ENCODE measurements at places on chromosomes 7 and 10.

DNA sequence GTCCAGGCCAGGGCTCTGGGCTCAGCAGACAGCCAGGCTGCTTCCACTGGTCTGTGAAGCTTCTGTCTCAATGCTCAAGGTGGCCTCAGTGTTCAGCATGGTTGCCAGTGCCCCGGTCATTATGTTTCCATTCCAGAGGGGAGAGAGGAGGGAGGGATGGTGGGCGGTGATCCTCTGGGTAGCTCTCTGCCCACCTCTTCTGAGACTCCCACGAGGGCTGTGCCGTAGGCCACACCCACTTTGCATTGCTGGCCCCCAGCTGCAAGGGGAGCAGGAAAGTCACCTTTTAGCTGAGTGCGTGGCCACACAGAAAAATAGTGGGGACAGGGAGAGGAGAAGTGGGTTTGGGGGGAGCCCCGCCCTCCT, 42.5 kb downstream of the FOXK1 start:
- DNase-seq = no peak

- DNase-seq = no peak
Observed at GRCh38 chr10:132112611-132113010, 46.9 kb downstream of the JAKMIP3 start.

DNA sequence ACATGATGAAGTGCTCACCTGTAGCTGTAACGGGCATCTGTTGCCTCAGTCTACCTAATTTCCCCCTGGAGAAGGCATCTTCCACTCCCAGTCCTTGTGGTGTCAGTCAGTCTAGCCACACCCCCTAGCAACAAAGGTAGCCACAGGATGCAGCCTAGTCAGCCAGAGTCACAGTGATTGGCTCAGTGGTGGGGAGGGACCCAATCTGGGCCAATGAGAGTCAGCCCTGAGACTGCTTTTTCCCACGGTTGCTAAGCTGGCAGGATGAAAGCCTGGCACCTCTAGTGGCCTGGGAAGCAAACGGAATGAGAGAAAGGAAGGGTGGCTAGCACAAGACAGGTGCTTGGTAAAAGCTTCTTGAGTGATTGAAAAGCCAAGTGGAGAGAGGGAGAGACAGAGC, 118.6 kb downstream of the SH3PXD2A start:
- no peak for DNase-seq

DNA sequence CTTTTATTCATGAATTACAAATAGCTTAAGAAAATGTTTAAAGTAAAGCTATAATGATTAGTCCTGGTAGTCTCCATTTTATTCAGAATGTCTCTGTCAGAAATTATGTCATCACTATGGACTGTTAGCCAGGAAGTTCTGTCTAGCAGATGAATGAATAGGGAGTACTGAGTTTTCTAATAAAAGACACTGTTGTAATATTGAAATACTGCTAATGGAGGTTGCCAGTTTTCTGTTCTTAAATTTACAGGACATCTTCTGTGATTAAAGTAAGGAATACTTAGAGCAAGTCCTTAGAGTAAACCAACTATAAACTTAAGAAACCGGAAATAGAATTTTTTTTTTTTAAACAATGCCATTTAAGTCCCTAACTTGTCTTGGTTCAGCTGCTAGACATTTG, 309.8 kb downstream of the ADK start:
- no peak for DNase-seq

- DNase-seq = no peak
Observed at GRCh38 chr10:24039897-24040296, 169.0 kb upstream of the KIAA1217 start.

DNA sequence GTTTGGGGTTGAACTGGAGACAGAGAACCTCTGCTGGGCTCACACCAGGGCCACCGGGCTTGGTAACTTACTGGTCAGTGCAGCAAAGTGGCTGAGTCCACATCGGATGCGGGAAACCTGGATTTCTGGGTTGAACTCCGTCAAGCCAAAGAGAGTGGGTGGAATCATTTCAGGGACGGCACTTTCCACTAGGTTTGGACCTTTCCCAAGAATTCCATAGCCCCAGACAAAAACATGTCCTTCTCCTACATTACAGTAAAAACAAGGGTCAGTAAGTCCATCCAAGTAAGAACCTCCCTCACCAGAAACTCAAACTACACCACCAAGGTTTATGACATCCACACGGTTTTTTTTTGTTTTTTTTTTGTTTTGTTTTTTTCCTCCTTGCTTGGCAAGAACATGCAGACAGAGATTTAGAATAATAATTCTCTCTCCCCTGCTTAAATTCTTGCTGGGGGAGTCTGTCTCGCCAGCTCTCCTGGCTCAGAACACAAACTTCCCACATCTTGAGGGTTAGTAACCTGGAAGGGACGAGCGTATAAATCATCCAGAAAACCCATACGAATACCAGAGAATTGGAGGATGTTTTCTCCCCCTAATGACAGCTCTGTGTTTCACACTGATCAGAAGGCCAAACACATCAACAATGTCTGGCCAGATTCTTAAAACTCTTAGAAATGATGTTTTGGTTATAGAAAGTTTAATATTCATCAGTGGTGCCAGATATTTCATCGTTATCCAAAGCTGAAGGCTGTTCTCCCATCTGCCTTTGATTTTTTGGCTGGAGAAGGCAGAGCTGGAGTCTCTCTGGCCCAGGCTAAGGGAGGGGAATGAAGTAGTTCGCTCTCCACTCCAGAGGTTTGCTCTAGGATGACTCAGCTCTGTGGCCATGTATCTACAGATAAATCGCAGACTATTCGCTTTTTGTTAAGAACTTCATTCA, 17.5 kb downstream of the RCC1L start:
- no peak for DNase-seq

GRCh38 chr7:1361016-1361755, 98.1 kb downstream of the MICALL2 start:
- no peak for DNase-seq

DNA sequence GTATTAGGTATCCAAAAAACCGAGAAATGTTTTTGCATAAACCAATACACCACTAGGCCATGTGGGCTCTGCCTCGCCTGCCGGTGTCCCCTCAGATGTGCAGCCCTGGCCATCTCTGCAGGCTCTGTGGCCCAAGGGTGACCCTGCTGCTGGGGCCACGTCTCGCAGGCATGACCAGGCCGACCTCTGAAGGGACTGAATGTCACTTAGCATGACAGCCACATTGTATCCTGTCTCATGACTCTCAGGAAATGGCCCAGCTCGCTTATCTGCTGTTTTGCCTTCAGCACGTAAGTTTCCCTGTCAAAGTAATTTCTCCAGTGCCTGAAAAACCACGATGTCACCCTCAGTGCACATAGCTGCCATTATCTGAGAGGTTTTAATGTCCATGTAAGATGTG, 49.5 kb upstream of the ZNF32 start:
- DNase-seq = no peak

DNA sequence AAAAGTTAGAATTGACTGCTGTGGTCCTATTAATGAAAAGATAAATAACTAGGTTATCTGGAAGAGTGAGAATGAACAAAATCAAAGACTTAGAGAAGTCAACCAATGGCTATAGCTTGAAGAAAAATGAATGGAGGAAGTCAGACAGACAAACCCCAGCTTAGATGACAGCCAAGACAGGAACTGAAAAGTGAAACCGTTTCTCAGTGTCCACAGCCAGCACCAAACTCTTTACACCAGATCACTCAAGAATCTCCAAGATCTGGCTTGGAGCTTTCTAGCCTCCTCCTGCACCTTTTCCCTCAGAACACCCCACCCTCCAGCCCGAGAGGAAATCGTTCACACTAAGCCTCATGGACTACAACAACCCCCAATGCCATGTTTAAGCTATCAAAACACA, 167.0 kb downstream of the SFMBT2 start:
- no peak for DNase-seq

GRCh38 chr7:157576415-157576814, 239.6 kb downstream of the DNAJB6 start:
- peak; percentile 76 for DNase-seq

DNA sequence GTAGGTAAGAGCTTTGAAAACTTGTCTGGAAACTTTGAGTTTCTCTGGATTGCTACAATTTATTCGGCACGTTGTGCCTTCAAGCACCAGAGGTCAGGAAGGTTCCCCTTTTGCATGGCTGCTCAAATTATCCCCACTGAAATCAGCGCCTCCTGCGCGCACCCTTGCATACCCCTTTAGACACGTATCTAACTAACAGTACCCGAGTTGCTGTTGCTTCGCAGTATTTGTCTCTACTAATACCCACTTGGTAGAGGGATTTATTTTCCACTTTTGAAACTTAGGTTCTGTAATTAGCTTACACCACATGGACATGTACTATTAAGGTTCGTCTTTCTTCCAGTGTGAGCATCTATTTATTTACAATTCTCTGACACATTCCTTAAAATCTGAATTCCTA, 1.6 kb downstream of the MEOX2 start:
- no peak for DNase-seq

- DNase-seq = no peak
Observed at GRCh38 chr7:127794551-127794950, 142.6 kb downstream of the SND1 start.

DNA sequence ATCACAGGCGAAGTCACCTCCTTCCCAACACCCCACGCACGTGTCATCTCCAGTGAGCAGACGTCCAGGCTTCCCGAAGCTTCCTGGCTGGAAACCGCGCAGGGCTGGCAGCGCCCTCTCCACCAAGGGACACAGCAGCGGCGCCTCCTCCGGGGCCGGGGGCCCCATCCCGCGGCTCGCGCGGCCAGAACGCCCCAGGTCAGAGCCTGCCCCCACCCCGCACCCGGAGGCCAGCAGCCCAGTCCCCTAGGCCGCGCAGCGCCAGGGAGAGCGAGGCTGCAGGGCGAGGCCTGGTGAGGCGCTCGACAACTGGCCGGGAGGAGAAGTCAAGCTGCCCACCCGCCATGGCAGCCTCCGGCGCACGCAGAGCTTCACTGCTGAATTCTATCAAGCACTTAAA, 247.0 kb downstream of the SEMA3D start:
- no peak for DNase-seq

DNA sequence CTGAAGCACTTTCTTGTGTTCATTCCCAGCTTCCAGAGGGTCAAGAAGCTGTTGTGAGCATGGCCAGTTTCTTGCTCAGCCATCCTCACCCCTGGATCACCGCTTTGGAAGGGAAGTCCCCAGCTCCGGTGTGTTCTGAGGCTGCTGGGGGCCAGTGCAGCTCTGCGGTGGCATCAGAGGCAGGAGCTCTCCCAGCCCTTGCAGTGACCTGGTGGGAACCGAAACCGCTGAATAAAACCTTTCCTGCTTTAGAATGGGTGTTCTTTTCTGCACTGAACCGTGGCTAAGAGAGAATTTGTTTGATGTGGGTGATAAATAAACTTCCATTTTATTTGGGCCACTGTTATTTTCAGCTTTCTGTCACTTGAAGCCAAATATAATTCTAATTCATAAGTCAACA, 450.9 kb upstream of the VSTM2A start:
- no peak for DNase-seq

DNA sequence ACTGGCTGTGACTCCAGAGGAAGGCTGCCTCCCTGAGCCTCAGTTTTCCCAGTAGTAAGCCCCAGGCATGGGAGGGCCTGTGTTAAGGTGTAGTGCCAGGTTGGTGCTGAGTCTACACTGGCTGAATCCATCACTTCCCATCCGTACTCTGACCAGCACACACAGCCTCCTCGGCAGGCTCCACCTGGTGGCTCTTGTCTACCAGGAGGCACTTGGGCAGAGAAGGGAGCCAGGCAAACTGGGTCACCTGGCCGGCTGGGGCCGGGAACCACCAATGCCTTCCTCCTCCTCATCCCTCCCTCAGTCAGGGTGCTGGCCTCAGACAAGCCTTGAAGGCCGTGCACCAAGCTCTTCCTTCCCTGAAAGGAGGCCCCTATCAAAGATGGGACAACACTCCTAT, 75.7 kb downstream of the CHST15 start:
- DNase-seq = no peak

DNA sequence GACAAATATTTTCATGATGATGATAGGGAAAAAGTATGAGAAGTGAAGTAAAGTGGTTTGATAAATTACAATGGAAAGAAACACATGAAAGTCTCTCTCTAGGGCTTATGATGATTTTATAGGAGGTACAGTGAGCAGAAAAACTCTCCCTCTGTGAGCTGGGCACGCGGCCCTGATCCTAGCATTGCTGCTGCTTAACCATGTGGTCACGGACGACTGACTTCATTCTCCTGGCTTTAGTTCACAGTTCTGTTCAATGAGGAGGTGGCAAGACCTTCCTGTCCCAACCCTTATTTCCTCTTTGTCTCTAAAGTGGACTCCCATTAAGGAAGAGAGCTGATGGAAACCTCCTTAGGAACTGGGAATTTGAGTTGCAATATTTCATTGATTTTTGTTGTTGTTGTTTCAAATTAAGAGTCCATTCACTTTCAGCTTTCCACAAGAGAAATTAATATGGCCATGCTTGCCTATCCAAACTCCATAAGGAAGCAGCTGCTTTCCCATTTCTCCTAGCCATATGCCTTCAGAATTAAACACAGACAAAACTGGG, 8.2 kb upstream of the PON3 start:
- no peak for DNase-seq

- DNase-seq = no peak
Observed at GRCh38 chr7:2185715-2186114, 47.0 kb downstream of the MAD1L1 start.

GRCh38 chr10:113854761-113855588, 514 bp downstream of the NHLRC2 start:
- peak; percentile 63 for DNase-seq

GRCh38 chr10:109556399-109556798, 366.9 kb downstream of the XPNPEP1 start:
- DNase-seq = no peak

DNA sequence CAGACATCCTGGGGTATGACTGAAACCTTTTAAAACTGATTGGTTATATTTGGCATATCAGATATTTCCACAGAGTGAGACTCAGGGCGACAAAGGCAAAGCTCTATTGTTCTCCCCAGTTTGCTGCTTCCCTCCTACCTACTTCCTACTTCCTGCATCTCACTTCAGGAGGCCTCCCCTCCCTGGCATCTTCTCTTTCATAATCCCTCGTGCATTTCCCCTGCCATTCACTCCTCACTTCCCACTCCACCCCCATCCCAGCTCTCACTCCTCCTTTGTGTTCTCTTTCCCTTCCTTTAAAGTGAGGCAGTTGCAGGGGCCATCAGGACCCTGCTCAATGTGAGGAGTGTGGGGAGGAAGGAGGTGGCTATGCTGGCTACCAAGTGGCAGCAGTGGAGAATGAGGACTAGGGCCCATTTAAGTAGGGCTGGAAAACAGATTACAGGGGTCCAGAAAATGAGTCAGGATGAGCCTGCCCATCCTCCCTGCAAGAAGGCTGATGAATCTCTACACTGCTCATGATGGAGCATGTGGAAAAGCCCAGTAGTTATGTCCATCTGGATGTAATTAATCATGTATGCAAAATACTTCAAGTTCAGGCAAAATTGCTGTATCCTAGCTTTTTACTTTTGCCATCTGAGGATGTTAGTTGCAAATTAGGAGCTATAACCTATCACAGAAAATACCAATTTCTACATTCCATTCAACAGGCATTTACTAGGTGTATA, 311.8 kb upstream of the IMMP2L start:
- no peak for DNase-seq

DNA sequence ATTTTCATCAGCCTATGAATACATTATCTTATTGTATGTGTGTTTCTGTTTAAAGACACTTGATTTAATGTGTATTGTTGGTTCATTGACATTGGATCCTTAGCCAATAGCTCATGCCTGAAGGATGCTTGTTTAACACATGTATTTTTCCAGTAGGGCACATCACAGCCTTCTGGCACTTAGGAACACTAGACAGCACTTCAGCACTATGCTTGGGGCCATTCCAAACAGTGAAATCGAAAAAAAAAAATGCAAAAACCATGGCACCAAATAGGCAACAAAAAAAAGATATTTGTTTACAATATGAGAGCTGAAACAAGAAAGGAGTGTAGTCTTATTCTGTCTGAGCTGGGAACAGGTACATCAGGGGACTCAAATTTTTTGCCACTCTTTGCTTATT, 262.8 kb downstream of the SLC25A13 start:
- DNase-seq = no peak

All from stimulated activated naive CD8-positive, alpha-beta T cell treated with anti-CD3 and anti-CD28 coated beads, Interleukin-15, amount 100 ng/mL, for 72 hours (primary cell).